ENCODE measurements at places on chromosomes 1 and 21.

GRCh38 chr1:206464456-206464964 is 5.8 kb upstream of the IKBKE start:
- no peak for DNase-seq

DNA sequence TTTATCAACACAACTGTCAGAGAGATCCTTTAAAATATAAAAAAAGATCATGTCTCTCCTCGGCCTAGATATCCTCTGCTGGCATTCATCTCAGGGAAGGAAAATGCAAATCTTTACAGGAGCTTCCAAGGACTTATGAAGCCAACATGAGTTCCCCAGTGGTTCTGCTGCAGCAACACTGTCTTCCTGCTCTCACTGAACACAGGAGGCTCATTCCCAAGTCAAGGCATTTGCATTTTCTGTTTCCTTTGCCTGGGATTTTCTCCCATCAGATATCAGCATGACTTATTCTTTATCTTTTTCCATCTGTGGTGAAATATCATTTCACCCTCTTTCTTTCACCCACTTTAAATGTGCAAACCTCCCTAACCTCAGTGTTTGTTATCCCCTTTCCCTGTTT is 513.8 kb upstream of the ZP4 start:
- no peak for DNase-seq

- DNase-seq: no peak
Measured at GRCh38 chr1:153742411-153743142, 14.7 kb downstream of the INTS3 start.

DNA sequence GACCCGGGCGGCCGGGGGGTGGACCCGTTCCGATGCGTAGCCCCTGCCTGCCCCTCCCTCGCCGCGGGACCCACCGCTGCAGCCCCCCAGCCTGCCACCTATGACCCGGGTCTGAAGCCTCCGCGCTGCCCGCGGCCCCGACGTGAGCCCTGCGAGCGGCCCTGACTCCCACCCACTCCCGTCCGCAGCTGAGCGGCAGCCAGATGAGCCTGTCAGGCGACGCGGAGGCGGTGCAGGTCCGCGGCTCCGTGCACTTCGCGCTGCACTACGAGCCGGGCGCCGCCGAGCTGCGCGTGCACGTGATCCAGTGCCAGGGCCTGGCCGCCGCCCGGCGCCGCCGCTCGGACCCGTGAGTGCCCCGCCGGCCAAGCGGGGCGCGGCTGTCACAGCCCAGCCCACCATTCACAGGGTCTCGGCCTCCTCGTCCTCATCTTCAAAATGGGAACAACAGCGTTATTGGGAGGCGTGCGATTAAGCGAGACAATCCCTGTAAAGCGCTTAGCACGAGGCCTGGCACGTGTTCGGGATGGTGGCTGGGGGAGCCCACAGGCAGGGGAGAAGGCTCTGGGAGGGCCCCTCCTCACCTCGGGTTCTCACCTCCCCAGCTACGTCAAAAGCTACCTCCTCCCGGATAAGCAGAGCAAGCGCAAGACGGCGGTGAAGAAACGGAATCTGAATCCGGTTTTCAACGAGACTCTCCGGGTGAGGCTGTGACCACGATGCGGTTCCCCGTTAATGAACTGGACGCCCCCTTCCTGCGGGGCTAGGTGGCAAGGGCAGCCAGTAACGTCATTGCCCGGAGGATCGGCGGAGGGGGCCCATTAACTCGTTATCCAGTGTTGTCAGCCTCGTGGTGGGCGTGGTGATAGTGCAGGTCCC is 8.2 kb downstream of the SYTL1 start:
- DNase-seq: no peak

GRCh38 chr1:170578359-170578758 is 46.4 kb downstream of the GORAB start:
- DNase-seq: no peak
